NCI-H1092 (cell line): ENCODE measurements at places on chromosomes 12 and 14.

- DNase-seq, result no peak
Measured at GRCh38 chr12:1505576-1505975, 88.8 kb downstream of the FBXL14 start.

DNA sequence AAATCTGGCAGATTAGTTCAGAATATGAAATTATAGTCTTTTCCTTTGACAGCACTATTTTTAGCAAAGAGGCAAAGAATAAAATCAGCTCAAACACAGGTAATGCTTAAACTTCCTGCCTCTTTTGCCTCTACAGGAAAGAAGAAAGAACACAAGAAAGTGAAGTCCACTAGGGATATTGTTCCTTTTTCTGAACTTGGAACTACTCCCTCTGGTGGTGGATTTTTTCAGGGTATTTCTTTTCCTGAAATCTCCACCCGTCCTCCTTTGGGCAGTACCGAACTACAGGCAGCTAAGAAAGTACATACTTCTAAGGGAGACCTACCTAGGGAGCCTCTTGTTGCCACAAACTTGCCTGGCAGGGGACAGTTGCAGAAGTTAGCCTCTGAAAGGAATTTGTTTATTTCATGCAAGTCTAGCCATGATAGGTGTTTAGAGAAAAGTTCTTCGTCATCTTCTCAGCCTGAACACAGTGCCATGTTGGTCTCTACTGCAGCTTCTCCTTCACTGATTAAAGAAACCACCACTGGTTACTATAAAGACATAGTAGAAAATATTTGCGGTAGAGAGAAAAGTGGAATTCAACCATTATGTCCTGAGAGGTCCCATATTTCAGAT, 17.4 kb downstream of the TMPO start:
- no peak for DNase-seq

GRCh38 chr14:45198551-45198950, 54.5 kb downstream of the MIS18BP1 start:
- DNase-seq, result no peak

- peak; percentile 31 for DNase-seq
Measured at GRCh38 chr14:61644834-61645233, 50.5 kb upstream of the HIF1A start.

- no peak for DNase-seq
Measured at GRCh38 chr14:100294213-100294962, 11.9 kb downstream of the SLC25A29 start.

GRCh38 chr14:22668417-22668816, 24.3 kb upstream of the OR6J1 start:
- DNase-seq, result no peak

GRCh38 chr14:26765768-26766520, 168.1 kb upstream of the NOVA1 start:
- no peak for DNase-seq

GRCh38 chr12:104643819-104644669, 187.3 kb downstream of the CHST11 start:
- DNase-seq, result peak; percentile 73

- no peak for DNase-seq
Measured at GRCh38 chr12:108462686-108463085, 52.4 kb upstream of the FICD start.

GRCh38 chr12:120846721-120847120, 57.4 kb downstream of the SPPL3 start:
- DNase-seq, result no peak

DNA sequence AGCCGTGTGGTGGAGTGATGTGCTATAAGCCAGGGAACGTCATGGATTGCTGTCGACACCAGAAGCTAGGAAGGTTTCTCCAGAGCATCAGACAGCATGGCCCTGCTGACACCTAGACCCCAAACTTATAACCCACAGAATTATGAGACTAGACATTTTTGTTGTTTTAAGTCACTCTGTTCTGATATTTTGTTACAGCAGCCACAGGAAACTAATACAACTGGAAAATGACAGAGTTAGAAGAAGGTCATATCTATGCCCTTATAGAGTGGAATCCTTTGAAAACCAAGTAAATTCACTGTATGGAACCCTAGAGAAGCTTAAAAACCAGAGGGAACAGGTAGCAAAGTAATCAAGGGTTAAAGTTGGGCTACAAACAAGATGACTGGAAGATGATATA, 42.5 kb downstream of the SPTLC2 start:
- DNase-seq, result no peak

- no peak for DNase-seq
Measured at GRCh38 chr14:103066399-103066798, 9.1 kb upstream of the CDC42BPB start.

- DNase-seq, result no peak
Measured at GRCh38 chr12:20369305-20370013, 1.1 kb downstream of the PDE3A start.

DNA sequence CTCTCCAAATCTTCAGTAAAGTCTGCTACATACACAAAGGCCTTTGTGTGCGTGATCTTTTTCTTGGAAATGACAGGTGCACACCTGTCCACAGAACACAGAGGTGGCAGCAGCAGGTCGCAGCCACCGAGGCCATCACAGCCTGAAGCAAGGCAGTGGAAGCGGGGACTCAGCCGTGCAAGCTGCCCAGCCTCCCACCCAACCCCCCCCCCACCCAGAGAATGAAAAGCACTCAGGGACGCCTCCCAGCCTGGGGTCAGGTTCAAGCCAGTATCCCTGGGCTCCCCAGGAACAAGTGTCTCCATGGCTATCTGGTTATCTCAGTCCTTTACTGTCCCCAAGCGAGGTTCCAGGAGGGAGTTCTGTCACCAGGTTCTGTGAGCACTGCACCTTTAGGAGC, 31.2 kb upstream of the TSPAN9 start:
- no peak for DNase-seq

DNA sequence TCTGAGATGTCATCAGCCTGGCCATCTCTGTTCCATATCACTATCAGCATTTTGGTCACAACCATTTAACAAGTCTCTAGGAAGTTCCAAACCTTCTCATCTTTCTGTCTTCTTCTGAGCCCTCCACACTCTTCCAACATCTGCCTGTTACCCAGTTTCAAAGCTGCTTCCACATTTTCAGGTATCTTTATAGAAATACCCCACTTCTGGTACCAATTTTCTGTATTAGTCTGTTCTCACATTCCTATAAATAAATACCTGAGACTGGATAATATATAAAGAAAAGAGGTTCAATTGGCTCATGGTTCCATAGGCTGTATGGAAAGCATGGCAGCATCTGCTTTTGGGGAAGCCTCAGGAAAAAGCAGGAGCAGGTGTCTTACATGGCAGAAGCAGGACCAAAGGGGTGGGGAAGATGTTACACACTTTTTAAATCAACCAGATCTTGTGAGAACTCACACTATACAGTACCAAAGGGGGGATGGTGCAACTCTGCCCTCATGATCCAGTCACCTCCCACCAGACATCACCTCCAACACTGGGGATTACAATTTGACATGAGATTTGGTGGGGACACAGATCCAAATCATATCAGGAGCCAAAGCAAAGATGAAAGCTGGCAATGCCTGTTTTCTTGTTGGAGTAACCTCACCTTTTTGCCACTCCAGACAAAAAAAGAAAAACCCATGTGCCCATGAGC, 37.4 kb downstream of the CREBL2 start:
- DNase-seq, result no peak

GRCh38 chr14:69014829-69015259, 35.7 kb upstream of the ACTN1 start:
- no peak for DNase-seq

GRCh38 chr14:51784466-51784865, 75.9 kb upstream of the GNG2 start:
- no peak for DNase-seq

- DNase-seq, result no peak
Measured at GRCh38 chr12:92866418-92866817, 62.7 kb downstream of the EEA1 start.

- DNase-seq, result peak; percentile 82
Measured at GRCh38 chr12:124517260-124518050, 50.0 kb downstream of the NCOR2 start.

- no peak for DNase-seq
Measured at GRCh38 chr12:122230798-122231197, 4.9 kb upstream of the DIABLO start.

- DNase-seq, result no peak
Measured at GRCh38 chr12:52182898-52183543, 8.8 kb downstream of the KRT80 start.

DNA sequence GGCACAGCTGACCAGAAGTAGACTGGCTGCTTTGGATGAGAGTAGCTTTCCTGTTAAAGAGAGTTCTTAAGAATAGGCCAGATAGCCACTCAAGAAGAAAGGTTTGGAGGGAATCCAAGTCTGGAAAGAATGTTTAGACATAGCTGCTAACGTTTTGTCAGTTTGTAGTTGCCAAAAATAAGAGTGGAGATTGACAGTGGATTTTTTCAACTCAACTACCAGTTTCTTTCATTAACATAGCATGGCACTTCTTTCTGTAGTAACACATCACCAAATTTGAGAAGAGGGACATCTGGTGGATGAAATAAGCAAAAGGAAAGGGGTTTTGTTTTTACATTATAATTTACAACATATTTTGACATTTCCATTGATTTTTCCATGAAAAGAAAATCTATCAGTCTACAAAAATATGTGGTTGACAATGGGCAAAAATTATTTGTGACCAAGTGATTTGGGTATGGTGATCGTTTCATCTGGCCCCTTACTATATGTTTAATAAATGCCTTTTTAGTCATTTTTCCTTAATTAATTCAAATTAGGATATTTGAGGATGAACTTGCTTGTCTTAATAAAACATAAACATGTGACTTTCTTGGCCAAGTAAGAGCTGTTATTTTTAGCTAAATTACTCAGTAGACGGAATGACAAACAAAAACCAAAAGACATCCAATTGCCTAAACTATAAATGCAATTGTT, 71.1 kb downstream of the PTPRR start:
- no peak for DNase-seq

DNA sequence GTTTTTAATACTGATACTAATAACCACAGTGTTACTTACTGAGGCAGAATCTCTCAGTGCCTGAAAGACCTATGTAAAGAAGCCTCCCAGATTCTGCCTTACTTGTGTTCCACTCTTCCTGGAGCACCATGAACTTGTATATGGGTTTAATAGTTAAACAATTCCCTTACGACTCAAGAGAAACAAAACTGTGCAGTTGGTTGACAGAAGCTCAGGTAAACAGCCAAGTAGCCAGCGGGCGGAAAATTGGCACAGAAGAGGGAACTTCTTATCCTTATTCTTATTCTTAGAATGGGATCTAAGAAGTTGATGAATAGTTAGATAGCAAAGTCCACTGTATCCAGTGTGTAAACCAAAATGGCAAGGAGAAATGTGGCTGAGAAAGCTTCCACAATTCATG, 22.7 kb upstream of the MAGOHB start:
- no peak for DNase-seq

GRCh38 chr12:46470036-46470627, 97.6 kb upstream of the SLC38A2 start:
- DNase-seq, result no peak

DNA sequence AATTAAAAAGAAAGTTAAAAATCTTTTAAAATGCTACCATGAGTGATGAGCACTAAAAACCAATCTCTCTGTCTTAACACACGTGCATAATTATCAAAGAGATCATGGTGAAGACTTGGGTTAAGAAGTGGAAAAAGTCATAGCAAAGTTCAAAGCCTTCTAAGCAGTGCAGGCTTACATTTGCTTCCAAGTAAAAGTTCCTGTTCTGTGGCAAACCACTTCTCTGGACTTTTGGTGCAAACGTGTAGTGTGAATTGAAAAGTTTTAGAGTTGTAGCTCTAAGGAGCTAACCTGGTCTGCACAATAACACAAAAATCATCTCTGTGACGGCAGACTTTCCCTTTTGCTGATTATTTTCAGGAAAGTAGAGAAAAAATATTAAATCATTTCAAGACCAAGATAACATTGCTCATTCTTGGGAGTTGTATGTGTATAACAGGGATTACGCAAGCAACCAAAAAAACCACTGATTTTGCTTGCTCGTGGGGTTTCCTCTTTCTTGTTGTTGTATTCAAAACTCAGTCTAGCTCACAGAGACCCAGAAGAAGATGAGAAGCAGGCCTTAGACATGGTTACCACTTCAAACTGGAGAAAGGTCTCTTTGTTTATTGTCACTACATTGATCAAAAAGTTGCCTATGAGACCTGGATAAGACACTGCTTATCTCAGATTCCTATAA, 2.3 kb upstream of the GLIPR1 start:
- DNase-seq, result no peak

- no peak for DNase-seq
Measured at GRCh38 chr14:21494902-21495762, 16.0 kb downstream of the METTL3 start.

DNA sequence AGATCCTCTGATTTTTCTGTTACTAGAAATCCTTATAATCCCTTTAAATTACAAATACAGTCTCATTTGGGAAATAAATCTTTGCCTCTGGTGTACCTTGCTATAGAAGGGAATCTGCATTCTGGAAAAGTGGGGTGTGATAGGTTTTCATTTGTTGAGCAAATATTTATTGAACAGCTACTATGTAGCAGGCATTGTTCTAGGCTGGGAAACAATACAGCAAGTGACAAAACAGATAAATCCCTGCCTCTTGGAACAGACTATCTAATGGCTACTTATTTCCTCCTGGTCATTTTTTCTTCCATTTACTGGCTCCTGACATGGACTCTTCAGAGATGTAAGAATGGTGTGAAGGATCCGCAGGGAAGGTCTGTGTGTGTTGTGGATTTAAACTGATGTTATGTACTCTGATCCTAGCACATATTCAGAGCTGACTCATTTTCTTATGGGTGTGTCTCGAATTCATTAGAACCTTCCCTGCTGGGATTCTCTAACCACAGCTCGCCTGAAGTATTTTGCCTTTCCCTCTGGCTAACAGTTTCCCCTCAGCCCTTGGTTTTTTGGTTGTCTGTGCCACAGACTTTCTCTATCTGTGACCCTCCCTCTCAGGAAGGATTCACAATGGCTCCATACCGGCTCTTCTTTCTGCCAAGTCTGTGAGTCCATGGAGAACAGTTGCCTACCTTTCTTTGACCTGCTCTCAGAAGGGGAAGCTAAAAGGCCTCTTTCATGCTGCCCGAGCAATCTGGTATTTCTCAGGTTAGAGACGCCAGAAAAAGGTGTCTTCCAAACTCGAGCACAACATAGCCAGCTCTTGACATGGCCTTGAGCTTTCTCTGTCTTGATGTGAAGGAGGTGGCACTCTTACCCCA, 53.7 kb downstream of the TMTC2 start:
- DNase-seq, result no peak

DNA sequence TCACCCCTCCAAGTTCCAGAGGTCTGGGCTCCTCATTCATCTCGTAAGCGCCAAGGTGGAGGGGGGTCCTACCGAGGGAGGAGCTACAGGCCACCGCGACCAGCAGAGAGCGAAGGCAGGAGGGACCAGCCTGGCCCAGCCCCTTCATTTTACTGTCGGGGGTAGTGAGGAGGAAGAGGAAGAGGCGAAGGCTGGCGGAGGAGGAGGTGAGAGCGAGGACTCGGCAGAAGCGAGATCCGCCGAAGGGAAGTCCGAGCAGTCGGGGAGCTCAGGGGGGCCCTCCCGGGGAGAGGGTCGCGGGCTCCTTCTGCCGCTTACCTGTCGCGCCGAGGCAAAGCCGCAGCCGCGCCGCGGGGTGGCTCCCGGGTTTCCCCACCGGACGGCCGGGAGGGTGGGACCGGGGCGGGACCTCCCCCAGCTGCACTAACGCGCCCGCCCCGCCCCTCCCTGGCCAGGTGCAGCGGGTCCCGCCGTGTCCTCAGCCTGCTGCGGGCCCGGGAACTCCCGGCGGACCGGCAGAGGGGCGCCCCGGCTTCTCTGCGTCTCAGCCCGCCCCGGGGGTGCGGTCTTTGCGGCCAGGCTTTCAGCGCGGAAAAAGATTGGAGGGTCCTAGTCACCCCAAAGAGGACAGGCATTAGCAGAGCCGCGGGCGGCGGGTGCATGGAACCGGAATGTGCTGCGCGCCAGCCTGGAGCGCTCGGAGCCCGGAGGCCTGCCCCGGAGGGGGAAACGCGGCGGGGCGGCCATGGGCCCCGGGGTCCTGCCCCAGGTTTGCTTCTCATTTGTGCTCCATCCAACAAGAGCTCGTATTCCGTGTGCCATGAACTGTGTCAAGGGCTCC, at the start of gene GALNT6:
Gene GALNT6 (minus strand): TSS at position 124 of the 841 bp plus-strand sequence. CDS start 11,625 bp downstream, outside the sequence.
- no peak for DNase-seq
